ENCODE measurements at places on chromosomes 12 and 14. TPM values are rescaled to one million over a fixed set of nuclear protein-coding genes. Genes with fewer than 3 reads are reported as not detected.
A peak's percentile ranks its signal among the peaks of the same experiment; 100 is the strongest.

GRCh38 chr12:66131067-66131688 lies 628 bp upstream of the LLPH start:
- no peak for DNase-seq
- H3K27me3 ChIP-seq = no peaks in the 10 kb centered on the region
- peak overlapping the region; percentile 95 for H3K4me3 ChIP-seq
- H3K36me3 ChIP-seq = peaks cover 47% of the 10 kb centered on the region

DNA sequence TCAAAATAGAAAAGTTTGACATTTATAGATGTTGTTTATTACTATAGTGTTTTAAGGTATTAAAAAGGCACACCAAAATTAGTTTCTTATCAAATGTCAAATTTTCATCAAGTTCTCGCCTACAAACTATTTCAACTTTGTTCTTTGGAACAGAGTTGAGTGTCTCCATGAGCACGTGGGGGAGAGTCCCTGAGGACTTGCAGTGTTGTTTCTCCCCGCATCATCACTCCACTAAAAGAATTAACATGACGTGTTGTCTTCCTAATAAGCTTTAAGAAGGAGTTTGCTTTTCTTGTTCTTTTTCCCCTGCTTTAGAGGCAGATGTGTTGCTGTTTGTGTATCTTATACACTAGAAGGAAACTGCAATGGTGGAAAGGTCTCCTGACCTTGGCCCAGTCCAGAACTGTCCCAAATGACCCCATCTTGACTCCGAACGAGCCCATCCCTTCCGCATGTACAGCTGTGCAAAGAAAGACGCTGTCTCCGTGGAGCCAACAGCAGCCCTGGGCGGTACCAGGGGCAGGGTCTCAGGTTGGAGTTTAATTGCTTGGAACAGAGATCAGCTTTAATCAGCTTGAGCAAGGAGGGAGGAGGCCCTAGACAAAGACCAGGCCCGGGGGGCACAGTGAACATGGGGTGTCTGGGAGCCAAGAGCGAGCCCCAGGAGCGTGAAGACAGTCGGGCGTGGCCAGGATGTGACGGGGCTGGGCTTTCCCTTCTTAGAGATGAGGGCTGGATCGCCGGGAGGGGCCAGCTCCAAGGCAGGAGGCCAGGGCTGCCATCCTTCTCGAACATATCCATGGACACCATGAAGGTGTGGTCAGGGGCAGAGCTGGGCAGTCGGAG lies 215.4 kb upstream of the RTL1 start:
- no peak overlapping the region for H3K4me3 ChIP-seq
- H3K27ac ChIP-seq = no peak overlapping the region
- no peaks in the 10 kb centered on the region for H3K4me1 ChIP-seq
- H3K27me3 ChIP-seq = no peaks in the 10 kb centered on the region
- no peaks in the 10 kb centered on the region for H3K36me3 ChIP-seq
- no peak for DNase-seq

DNA sequence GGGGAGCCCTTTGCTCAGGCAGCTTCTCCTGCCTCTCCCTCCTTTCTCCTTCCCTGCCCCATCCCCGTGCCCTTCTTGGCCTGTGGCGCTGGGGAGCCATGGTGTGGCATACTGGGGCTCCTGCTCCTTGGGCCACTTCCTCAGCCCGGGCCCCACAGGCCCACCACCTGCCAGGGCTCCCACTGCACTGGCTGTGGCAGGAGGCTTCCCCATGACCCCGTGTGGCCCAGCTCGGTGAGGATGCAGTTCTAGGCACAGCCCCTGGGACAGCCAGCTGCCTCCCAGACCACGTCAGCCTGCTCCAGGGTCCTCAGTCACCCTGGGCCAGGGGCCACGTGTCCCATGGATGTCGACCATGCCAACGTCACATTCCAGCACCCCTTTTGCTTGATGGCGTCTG lies 13.0 kb upstream of the AMN start:
- no peak for DNase-seq
- no peaks in the 10 kb centered on the region for H3K27me3 ChIP-seq
- no peak overlapping the region for H3K27ac ChIP-seq

GRCh38 chr14:34227834-34228649 lies 234.0 kb downstream of the SPTSSA start:
- no peak overlapping the region for H3K4me3 ChIP-seq
- DNase-seq = peak; percentile 69
- no peaks in the 10 kb centered on the region for H3K36me3 ChIP-seq
- no peaks in the 10 kb centered on the region for H3K4me1 ChIP-seq
- no peaks in the 10 kb centered on the region for H3K27me3 ChIP-seq

GRCh38 chr14:71452987-71453386 lies 479.2 kb upstream of the RGS6 start:
- H3K27ac ChIP-seq = no peak overlapping the region
- H3K27me3 ChIP-seq = no peaks in the 10 kb centered on the region
- H3K4me1 ChIP-seq = no peaks in the 10 kb centered on the region
- H3K4me3 ChIP-seq = no peak overlapping the region

- H3K27me3 ChIP-seq = no peaks in the 10 kb centered on the region
- no peak overlapping the region for H3K27ac ChIP-seq
- no peak for DNase-seq
- H3K36me3 ChIP-seq = no peaks in the 10 kb centered on the region
Observed at GRCh38 chr14:105206873-105207272, 25.8 kb upstream of the NUDT14 start.

LRP1-AS gene
- total RNA-seq = not detected

GRCh38 chr12:93823616-93824391 lies 146.6 kb downstream of the CRADD start:
- H3K36me3 ChIP-seq = no peaks in the 10 kb centered on the region
- H3K4me1 ChIP-seq = peaks cover 4% of the 10 kb centered on the region
- 0 out of 2 replicates have a peak, but pooled peaks cover 4% of the 10 kb centered on the region for H3K27me3 ChIP-seq
- no peak for DNase-seq
- no peak overlapping the region for H3K4me3 ChIP-seq

- no peaks in the 10 kb centered on the region for H3K27me3 ChIP-seq
- no peak overlapping the region for H3K4me3 ChIP-seq
- no peaks in the 10 kb centered on the region for H3K4me1 ChIP-seq
- peak; percentile 41 for DNase-seq
- no peaks in the 10 kb centered on the region for H3K36me3 ChIP-seq
- H3K27ac ChIP-seq = no peak overlapping the region
Observed at GRCh38 chr14:43410631-43411030, 1096.5 kb downstream of the FSCB start.

TAC3 gene
- total RNA-seq = 4.4 TPM

GRCh38 chr12:6092784-6093722 lies 31.4 kb downstream of the VWF start:
- no peak for DNase-seq
- H3K27me3 ChIP-seq = no peaks in the 10 kb centered on the region
- no peaks in the 10 kb centered on the region for H3K36me3 ChIP-seq
- H3K4me3 ChIP-seq = no peak overlapping the region
- peaks cover 7% of the 10 kb centered on the region for H3K4me1 ChIP-seq

DNA sequence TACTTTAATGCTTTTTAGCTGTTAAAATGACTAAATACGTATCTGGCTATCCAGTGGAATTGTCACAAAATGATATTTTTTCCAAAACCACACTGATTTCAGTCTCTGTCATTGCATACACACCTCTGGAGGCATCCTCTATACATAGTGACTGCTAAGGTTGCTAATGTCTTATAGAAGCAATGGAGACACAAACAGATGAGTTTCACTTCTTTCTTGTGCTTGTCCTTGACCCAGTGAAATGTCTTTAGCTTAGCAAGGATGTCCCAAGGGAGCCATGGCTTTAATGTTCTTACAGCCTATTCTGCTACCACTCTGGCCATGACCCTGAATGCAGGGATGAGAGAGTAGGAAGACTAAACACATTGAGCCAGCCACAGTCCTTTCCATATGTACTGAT lies 90.3 kb downstream of the TPH2 start:
- H3K36me3 ChIP-seq = no peaks in the 10 kb centered on the region
- no peak overlapping the region for H3K4me3 ChIP-seq
- H3K27me3 ChIP-seq = no peaks in the 10 kb centered on the region
- H3K27ac ChIP-seq = no peak overlapping the region
- no peak for DNase-seq

DNA sequence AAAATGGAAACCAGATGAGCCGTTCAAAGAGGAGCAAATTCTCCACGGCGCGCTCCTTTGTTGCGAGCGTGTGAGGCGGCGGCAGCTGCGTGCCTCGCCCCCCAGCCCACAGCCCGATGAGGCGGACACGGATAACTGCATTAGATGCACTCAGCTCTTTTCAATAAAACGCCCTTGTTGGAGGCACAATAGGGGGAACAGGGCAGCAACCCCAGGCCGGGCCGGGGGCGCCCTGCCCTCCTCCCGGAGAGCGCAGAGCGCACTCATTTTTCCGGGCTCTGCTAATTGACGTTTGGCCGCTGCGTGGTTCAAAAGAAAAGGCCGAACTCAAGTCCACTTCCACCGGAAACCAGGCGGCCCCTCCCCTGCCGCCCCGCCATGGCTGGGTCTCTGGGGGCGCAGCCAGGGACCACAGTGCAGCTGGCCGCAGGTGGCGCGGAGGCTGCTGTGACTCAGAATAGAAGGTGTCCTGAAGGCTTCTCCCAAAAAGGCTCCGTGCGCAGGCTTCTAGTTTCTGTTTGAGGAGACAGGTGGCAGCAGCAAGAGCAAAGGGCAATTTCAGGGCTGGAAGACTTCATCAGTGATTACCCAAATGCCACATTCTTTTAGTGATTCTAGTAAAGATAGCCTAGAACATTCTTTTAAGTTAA lies 29.0 kb upstream of the SMOC1 start:
- DNase-seq = peak; percentile 50
- H3K27me3 ChIP-seq = no peaks in the 10 kb centered on the region
- H3K27ac ChIP-seq = no peak overlapping the region
- H3K4me3 ChIP-seq = no peak overlapping the region
- no peaks in the 10 kb centered on the region for H3K36me3 ChIP-seq

- H3K4me3 ChIP-seq = no peak overlapping the region
- no peaks in the 10 kb centered on the region for H3K27me3 ChIP-seq
- H3K36me3 ChIP-seq = no peaks in the 10 kb centered on the region
- H3K4me1 ChIP-seq = no peaks in the 10 kb centered on the region
- DNase-seq = no peak
- no peak overlapping the region for H3K27ac ChIP-seq
Observed at GRCh38 chr14:102295270-102295669, 9.7 kb downstream of the MOK start.

HOXC11 gene
- total RNA-seq = not detected

CHST11 gene
- total RNA-seq = 7.9 TPM

CCT2 gene
- total RNA-seq = 405 TPM

DNA sequence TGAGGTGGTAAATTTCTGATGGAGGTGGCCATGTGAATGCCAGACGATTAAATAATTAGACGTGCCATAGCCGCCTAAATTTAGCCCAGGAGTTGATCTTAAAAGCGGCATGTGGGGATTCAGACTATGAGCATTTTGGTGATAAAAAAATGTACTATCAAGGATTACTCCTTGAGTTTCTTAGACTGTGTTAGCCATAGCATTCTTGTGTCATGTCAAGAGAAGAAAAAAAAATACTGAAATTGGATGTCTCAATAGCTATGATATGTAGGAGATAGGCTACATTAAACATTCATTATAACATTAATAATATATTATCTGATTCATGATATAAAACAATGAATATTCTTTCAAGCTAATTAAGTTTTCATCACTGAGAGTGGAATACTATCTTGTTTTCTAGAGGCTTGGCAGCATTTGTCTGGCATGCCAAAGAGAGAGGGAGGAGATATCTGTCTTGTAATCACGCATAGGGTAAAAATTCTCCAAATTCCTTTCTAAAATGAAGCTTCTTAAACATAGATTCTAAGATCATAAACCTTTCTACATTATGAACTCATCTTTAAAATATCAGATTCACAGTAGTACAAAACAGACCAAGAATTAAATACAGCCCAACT lies 727.0 kb downstream of the C12orf50 start:
- H3K4me1 ChIP-seq = no peaks in the 10 kb centered on the region
- H3K27ac ChIP-seq = no peak overlapping the region
- no peak for DNase-seq
- H3K4me3 ChIP-seq = no peak overlapping the region

- H3K4me3 ChIP-seq = no peak overlapping the region
- H3K27me3 ChIP-seq = peaks cover 4% of the 10 kb centered on the region
- no peak overlapping the region for H3K27ac ChIP-seq
Observed at GRCh38 chr14:75854111-75854799, 127.5 kb downstream of the TGFB3 start.

KCNJ8 gene
- total RNA-seq = 0.15 TPM

- no peaks in the 10 kb centered on the region for H3K27me3 ChIP-seq
- no peak overlapping the region for H3K4me3 ChIP-seq
- no peak for DNase-seq
Observed at GRCh38 chr14:105346876-105347586, 32.5 kb downstream of the PACS2 start.

ALG10 gene
- total RNA-seq = 12.9 TPM

DNA sequence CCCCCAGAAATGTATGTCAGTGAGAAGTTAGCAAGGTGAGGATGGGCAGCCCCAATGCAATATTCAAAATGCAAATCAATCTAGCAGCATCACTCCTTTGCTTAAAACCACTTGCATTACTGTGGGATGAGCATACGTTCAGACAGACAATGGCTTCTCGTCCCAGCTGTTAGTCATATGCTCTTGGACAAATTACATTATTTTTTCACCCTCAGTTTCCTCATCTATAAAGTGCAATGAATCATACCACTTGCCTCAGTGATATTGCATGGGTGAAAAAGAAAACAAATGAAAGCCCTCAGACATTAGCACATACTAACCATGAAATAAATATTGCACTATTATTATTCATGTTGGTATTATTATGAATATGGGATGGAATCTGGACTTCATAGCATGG lies 132.3 kb downstream of the C12orf75 start:
- no peaks in the 10 kb centered on the region for H3K36me3 ChIP-seq
- no peak overlapping the region for H3K4me3 ChIP-seq
- no peak overlapping the region for H3K27ac ChIP-seq

DNA sequence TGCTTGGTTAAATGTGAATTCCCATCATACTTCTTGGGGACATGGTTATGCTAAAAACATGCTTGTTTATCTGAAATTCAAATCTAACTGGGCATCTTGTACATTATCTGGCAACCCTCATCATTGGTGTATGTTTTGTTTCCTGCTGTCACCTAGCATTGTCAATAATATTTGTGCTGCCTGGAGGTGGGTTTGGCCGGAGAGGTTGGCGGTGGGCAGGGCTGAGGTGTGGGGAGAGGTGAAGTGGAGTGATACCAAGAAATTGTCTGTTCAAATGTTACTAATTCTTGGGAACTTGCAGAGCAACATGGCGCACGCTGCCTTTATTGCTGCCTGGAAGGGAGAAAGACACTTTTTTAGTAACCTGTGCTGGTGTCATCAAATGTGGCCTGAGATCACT lies 280.5 kb downstream of the VRK1 start:
- H3K4me3 ChIP-seq = no peak overlapping the region
- no peaks in the 10 kb centered on the region for H3K36me3 ChIP-seq
- H3K4me1 ChIP-seq = no peaks in the 10 kb centered on the region

DNA sequence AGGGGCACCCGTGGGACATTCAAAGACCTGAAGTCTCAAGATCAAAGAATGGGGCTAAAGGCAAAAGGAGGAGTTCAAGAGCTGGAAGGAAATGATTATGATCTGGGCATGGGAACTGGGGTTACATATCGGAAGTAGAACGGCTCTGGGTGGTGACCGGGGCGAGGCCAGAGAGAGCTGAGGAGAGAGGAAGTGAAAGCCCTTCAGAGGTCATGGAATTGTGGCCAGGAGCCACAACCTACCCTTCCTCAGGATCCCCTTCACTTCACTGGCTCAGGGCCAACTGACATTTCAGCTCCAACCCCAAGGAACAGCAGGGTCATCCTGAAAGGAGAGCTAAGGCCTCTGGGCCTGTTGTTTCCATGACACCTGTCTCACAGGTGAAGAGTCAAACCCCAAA lies 57.8 kb downstream of the GALNT16 start:
- H3K4me1 ChIP-seq = peaks cover 9% of the 10 kb centered on the region
- H3K27ac ChIP-seq = no peak overlapping the region
- DNase-seq = no peak
- no peak overlapping the region for H3K4me3 ChIP-seq

Data from H9 (cell line).